ENCODE measurements at places on chromosomes 7 and 10. TPM values are rescaled to one million over a fixed set of nuclear protein-coding genes. Genes with fewer than 3 reads are reported as not detected.

ATOH7 gene
- not detected for total RNA-seq

EGR2 gene
- 6.4 TPM for total RNA-seq

CTBP2 gene
- 0.15 TPM for total RNA-seq

THAP5 gene
- 28.7 TPM for total RNA-seq

ADAM12 gene
- 1.3 TPM for total RNA-seq

CALML5 gene
- total RNA-seq, result not detected

CNNM1 gene
- 0.08 TPM for total RNA-seq

DYDC2 gene
- total RNA-seq, result not detected

C10orf90 gene
- not detected for total RNA-seq

SEMA4G gene
- total RNA-seq, result 0.68 TPM

NXPH1 gene
- not detected for total RNA-seq

GRCh38 chr10:123529146-123529760, 136.9 kb upstream of the GPR26 start:
- H3K4me1 ChIP-seq, result no peaks in the 10 kb centered on the region
- no peak for DNase-seq
- no peaks in the 10 kb centered on the region for H3K36me3 ChIP-seq
- H3K27me3 ChIP-seq, result peaks cover 11% of the 10 kb centered on the region
- H3K27ac ChIP-seq, result no peak overlapping the region

DNA sequence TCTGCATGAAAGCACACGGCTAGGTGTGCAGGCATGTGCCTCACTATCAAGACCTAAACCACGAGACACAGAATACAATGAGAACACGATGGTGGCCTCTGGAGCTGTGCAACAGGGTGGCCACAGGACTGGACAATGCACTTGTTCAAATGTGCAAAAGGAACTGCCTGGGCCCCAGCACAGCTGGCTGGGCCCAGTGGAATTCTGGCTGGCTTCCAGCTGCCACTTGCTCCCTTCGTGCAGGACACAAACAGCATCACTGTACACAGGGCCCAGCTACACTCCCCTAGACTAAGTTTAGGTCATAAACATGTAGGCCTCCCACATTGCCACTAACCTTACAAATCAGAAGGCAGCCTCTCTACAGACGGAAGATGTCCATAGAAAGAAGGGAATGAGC, 23.4 kb downstream of the DOCK4 start:
- no peaks in the 10 kb centered on the region for H3K4me1 ChIP-seq
- no peak overlapping the region for H3K4me3 ChIP-seq
- H3K36me3 ChIP-seq, result no peaks in the 10 kb centered on the region
- no peak overlapping the region for H3K27ac ChIP-seq
- no peak for DNase-seq

DNA sequence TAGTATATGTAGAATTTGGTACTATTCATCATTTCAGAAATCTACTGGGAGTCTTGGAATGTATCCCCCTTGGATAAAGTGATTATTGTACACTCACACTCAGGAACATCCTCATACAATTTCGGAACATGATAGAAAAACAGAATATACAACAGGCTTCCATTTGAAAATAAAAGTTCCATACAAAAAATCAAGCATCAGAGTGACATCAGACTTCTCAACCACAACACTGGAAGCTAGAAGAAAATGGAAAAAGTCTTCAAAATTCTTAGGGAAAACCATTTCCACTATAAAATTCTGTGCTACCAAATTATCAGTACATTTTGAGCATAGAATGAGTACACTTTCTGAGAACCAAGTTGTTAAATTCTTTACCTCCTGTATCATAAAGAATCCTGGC, 8.8 kb downstream of the LYZL1 start:
- H3K27me3 ChIP-seq, result peaks cover 11% of the 10 kb centered on the region
- no peak overlapping the region for H3K27ac ChIP-seq
- no peak for DNase-seq
- no peak overlapping the region for H3K4me3 ChIP-seq

DNA sequence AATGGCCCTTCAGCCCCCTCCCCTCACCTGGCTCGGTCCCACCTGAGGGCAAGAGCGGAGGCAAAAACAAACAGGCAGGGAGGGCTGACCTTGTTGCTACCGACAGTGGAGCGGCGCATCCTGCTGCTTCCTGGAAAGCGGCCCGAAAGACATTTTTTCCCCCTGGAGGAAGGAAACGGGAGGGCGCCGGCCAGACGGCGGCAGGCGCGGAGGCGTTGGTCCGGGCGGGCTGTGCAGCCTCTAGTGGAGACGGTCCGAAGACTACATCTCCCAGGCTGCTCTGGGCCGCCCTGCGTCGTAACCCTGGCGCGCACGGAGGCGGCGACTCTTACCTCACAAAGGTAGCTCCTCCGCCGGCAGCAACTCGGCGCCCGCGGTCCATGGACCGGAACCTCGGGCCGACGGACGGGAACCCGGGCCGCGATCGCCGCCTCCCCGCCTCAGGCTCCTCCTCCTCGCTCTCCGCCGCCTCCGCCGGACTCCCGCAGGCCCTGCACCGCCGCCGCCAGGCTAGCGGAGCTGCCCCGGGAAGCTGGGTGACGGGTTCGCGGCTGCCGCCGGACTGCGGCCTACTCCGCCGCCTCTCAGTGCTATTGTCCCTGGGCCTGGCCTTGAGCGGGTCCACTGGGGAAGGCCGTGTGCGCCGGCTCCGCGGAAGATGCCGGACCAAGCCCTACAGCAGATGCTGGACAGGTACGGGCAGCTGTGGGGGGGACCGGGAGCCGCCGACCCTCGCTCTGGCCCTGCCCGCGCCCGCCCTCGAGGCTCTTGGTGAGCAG, at the start of the genes CPEB3 and MARCHF5:
TSS of gene CPEB3 (minus strand) at position 242 of the 779 bp plus-strand sequence. CDS start 50,728 bp downstream, outside the sequence.
TSS of gene MARCHF5 (plus strand) at position 331 of the 779 bp plus-strand sequence. CDS start at position 659, 328 bp downstream.
- H3K4me1 ChIP-seq, result peaks cover 27% of the 10 kb centered on the region
- peaks cover 7% of the 10 kb centered on the region for H3K36me3 ChIP-seq
- peak; percentile 95 for DNase-seq
- peak within 1 kb of the TSS; percentile 86 for H3K4me3 ChIP-seq
- H3K27ac ChIP-seq, result peak within 1 kb of the TSS; percentile 70

DNA sequence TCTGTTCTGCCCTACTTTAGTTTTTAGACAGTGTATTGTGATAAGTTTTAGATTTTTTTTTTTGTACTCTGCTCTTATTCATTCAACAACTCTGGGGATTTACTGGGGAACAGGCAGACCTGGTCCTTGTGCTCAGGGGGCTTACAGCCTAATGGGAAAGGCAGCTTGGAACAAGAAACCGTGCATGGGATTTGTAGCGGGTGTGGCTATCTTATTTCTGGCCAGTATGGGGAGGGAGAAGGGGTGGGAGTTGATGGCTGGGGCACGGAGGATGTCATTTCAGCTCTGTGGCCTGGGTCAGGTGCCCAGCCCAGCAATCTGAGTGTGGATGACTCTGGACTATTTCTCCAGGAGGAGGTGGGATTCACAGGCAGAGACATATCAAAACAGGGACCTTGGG, 47.0 kb downstream of the GRK5 start:
- no peaks in the 10 kb centered on the region for H3K36me3 ChIP-seq
- no peak overlapping the region for H3K4me3 ChIP-seq
- H3K27me3 ChIP-seq, result no peaks in the 10 kb centered on the region
- H3K4me1 ChIP-seq, result peaks cover 20% of the 10 kb centered on the region
- DNase-seq, result no peak
- H3K27ac ChIP-seq, result no peak overlapping the region

DNA sequence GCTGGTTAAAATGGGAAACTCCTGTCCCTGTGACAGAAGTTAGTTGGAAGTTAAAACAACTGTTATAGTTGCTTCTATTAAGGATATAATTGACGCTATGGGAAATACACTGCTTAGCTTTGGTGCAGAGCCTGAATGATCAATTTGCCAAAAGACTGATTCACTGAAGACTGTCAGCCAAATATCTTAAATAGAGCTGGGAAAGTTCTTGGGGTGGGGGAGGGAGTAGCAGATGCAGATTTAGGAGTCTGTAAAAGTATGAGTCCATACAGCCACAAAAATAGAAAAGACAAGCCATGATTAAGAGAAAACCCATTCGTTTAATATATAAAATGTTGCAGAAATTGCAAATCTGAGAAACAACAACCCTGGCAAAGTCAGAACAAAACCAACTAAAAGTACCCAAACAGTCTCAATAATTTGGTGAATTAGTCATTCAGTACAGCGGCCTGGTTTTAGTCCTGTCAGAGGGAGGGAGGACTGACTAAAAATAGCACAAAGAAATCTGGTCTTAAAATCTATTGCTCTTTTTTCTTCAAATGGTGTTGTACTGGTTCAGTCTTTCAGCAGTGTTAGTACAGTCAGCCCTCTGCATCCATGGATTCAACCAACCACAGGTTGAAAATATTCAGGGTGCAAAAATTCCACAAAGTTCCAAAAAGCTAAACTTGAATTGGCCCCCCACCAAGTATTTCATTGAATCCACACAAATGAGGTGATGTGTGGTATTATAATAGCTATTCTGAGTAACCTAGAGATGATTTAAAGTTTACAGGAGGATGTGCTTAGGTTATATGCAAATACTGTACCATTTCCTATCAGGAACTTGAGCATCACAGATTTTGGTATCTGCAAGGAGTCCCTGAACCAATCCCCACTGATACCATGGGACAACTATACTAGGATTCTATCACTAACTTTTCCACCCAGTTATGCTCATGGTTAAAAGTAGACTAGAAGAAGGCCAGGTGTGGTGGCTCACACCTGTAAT, 30.0 kb downstream of the STK17A start:
- H3K27ac ChIP-seq, result peak overlapping the region; percentile 79
- H3K36me3 ChIP-seq, result peaks cover 65% of the 10 kb centered on the region
- no peak overlapping the region for H3K4me3 ChIP-seq
- no peak for DNase-seq
- H3K4me1 ChIP-seq, result peaks cover 46% of the 10 kb centered on the region
- H3K27me3 ChIP-seq, result no peaks in the 10 kb centered on the region

- H3K27ac ChIP-seq, result no peak overlapping the region
- no peaks in the 10 kb centered on the region for H3K36me3 ChIP-seq
- peaks cover 2% of the 10 kb centered on the region for H3K27me3 ChIP-seq
- no peak overlapping the region for H3K4me3 ChIP-seq
- H3K4me1 ChIP-seq, result no peaks in the 10 kb centered on the region
Observed at GRCh38 chr7:159105066-159105780, 39.4 kb downstream of the VIPR2 start.

- DNase-seq, result no peak
- H3K36me3 ChIP-seq, result no peaks in the 10 kb centered on the region
- H3K4me3 ChIP-seq, result no peak overlapping the region
- H3K27me3 ChIP-seq, result peaks cover 10% of the 10 kb centered on the region
- H3K27ac ChIP-seq, result no peak overlapping the region
Observed at GRCh38 chr10:9305018-9305655, 1250.6 kb downstream of the GATA3 start.

- H3K4me3 ChIP-seq, result no peak overlapping the region
- DNase-seq, result no peak
- no peak overlapping the region for H3K27ac ChIP-seq
- H3K27me3 ChIP-seq, result no peaks in the 10 kb centered on the region
- H3K36me3 ChIP-seq, result peaks cover 8% of the 10 kb centered on the region
Observed at GRCh38 chr7:129862682-129863081, 90.1 kb downstream of the UBE2H start.

DNA sequence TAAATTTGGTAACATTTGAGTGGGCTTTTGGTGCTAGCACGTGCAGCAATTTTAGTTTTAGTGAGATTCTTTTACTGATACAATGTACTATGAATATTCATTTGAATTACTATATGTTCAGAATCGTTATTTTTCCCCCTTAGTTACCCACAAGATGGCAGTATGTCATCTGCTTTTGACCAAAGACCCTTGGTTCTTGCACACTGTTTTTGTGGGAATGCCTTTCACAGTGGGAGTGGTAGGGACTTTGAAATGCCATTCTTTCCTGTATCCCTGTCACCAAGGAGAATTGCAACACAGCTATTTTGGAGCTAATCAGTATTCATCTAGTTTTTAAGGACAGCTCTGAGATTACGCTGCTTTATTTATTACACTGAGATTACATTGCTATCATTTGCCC, 40.6 kb downstream of the SEC23IP start:
- H3K27me3 ChIP-seq, result no peaks in the 10 kb centered on the region
- no peak overlapping the region for H3K27ac ChIP-seq
- peaks cover 16% of the 10 kb centered on the region for H3K4me1 ChIP-seq
- H3K36me3 ChIP-seq, result peaks cover 60% of the 10 kb centered on the region
- no peak overlapping the region for H3K4me3 ChIP-seq

DNA sequence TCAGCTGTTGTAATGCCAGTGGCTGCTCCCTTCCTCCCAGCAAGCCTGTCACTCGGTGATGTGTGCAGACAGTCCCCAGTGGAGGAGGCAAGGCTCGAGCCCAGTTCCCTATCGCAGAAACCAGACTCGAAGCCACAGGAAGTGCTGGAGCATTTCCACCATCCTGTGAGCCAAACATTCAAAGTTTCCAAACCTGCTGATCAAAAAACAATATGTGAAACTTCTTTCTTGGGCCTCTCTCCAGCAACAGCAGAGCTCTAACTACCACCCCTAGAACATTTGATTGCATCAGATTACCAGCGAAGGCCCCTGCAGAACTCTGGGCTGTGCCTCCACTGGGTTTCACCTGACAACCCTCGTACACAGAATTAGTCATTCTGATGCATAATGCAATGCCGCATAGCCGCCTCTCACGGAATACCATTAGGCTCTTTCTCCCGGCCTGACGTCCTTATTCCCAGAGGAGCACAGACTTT, 94.0 kb downstream of the ELMO1 start:
- H3K4me1 ChIP-seq, result peaks cover 85% of the 10 kb centered on the region
- H3K27me3 ChIP-seq, result no peaks in the 10 kb centered on the region
- peaks cover 13% of the 10 kb centered on the region for H3K36me3 ChIP-seq

DNA sequence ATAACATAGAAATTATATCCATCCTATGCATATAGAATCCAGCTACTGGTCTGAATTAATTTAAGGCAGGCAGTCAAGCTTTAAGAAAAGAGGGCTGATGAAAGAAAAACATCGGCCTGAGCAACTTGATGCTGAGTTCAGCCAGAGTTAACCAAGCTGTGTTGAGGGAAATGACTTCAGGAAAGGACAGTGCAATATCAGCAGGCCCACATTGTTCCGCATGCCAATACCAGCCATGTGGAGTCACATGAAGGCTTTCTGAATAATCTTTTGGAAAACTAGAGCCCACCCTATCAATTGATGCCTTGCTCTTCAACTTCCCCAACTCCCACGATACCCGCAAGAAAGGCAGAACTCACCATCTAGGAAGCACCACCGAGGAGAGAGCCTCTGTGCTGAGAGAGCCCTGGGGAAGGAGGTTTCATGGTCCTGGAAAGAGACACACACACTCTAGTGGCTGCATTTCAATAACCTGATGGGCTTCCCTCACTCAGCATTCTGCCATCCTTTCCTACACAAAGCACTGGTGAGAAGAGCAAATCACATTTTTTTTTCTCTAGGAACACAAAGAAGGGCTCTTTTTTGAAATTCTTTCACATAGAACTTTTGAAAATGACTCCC, 125.8 kb upstream of the PTN start:
- no peaks in the 10 kb centered on the region for H3K27me3 ChIP-seq
- no peaks in the 10 kb centered on the region for H3K4me1 ChIP-seq
- H3K4me3 ChIP-seq, result no peak overlapping the region
- no peaks in the 10 kb centered on the region for H3K36me3 ChIP-seq
- DNase-seq, result no peak

- no peaks in the 10 kb centered on the region for H3K4me1 ChIP-seq
- no peak overlapping the region for H3K4me3 ChIP-seq
- H3K27me3 ChIP-seq, result no peaks in the 10 kb centered on the region
- DNase-seq, result no peak
Observed at GRCh38 chr10:126059076-126059826, 162.9 kb downstream of the FANK1 start.

GRCh38 chr7:106944035-106944665, 79.1 kb downstream of the PIK3CG start:
- no peaks in the 10 kb centered on the region for H3K4me1 ChIP-seq
- H3K4me3 ChIP-seq, result no peak overlapping the region
- H3K27ac ChIP-seq, result no peak overlapping the region
- no peaks in the 10 kb centered on the region for H3K36me3 ChIP-seq
- DNase-seq, result no peak

- no peak overlapping the region for H3K4me3 ChIP-seq
- no peak overlapping the region for H3K27ac ChIP-seq
- H3K36me3 ChIP-seq, result no peaks in the 10 kb centered on the region
- DNase-seq, result no peak
- peaks cover 5% of the 10 kb centered on the region for H3K4me1 ChIP-seq
Observed at GRCh38 chr7:144720149-144720548, 115.7 kb downstream of the TPK1 start.

All from activated CD4-positive, alpha-beta memory T cell treated with anti-CD3 and anti-CD28 coated beads, Interleukin-2, amount 10 ng/mL, durations not matched to agents 7 days and 5 days (primary cell).